ENCODE measurements at places on chromosomes 3 and 15.

- no peak for DNase-seq
Observed at GRCh38 chr3:170076715-170077238, 39.0 kb downstream of the GPR160 start.

GRCh38 chr3:160735826-160736225 lies 20.2 kb upstream of the PPM1L start:
- no peak for DNase-seq

DNA sequence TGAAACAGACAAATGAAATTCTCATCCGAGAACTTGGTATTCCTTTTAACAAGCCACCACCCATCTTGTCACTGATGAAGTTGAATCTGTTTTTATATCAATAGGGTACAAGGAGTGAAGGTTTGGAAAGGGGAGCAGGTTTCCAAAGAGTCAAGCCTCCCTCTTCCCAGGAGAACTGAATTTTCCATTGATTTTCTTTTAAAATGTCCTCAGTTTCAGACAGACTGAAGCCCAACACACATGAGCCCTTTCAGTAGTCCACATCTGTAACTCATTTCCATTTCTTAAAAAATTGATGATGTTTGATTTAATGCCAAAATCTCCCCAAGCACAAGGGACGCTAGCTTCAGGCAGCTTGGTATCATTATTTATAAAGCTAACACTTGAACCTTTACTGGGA lies 187.7 kb downstream of the FOXB1 start:
- DNase-seq: no peak

GRCh38 chr3:69219101-69219708 lies 96.8 kb upstream of the LMOD3 start:
- DNase-seq: no peak

GRCh38 chr3:59381282-59381681 lies 331.5 kb upstream of the CFAP20DC start:
- no peak for DNase-seq

DNA sequence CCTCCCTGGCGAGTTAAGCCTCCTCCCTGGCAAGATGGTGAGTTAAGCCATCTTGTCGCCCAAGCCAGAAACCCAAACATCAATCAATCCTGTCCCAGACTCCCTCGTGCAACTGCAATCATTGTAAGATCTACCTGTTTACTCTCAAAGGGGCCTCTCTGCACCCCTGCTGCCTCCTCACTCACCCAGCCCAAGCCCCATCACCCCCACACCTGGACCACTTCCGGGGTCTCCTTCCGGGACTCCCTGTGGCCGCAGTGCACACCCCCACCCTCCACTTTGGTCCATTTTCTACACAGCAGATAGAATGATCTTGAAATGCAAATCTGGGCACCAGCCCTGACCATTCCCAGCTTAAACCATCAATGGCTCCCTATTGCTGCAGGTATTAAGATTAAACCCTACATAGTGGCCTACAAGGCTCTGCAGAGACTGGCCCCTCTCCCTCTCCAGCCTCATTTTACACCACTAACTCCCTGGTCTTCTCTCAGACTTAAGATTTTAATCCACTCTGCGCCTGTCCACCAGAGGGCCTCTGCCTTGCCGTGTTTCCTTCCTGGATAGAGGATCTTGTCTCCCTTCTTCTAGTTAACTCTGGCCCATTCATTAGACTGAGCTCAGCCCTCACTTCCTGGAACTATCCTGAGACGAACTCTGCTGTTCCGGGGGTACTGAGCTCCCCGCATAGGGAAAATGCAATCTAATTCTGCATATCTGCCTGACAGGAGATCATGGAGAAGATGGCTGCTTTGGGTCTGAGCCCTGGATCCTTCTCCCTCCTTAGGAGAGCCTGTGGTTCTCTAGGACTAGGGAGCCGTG lies 41.9 kb upstream of the SLC6A1 start:
- peak; percentile 36 for DNase-seq

- DNase-seq: no peak
Observed at GRCh38 chr15:51030649-51031316, 63.9 kb downstream of the TNFAIP8L3 start.

- DNase-seq: no peak
Observed at GRCh38 chr3:134214239-134214638, 36.4 kb downstream of the RYK start.

DNA sequence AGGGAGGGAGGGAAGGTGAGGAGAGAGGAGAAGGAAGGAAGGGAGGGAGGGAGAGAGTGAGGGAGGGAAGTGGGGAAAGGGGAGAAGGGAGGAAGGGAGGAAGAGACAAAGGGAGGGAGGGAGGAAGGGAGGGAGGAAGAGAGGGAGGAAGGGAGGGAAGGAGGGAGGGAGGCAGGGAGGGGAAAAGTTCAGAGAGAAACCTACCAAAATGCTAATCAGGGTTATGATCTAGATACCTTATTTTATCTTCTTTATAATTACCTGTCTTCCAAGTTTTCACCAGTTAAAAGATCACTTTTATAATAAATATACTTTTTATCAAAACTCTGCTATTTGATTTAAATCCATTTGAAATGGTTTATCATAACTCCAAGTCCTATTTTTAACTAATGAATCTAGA lies 44.4 kb downstream of the FAM174B start:
- no peak for DNase-seq

- peak; percentile 96 for DNase-seq
Observed at GRCh38 chr3:187628169-187628568, 42.0 kb downstream of the SST start.
